ENCODE measurements at places on chromosomes 4 and X. TPM values are rescaled to one million over a fixed set of nuclear protein-coding genes. Genes with fewer than 3 reads are reported as not detected.

DNA sequence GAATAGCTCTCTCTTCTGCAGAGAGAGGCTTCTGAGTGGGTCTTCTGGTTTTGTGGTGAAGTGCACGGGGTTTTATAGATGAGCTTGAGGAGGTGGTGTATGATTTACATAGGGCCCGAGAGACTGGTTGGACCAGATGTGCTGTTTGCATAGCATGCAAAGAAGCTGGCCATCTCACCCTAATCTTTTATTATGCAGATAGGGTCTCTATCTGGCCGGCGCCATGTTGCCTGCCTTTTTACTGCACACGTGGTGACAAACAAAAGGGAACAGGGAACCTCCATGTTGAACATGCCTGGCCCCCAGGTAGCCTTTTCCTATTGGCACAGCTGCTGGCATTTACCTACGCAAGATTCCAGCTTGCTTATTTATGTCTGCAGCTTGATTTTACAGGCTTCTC is 473.3 kb upstream of the FAM47C start:
- no peak for DNase-seq

GRCh38 chrX:15376956-15377355 is 7.3 kb downstream of the VEGFD start:
- no peak for DNase-seq

GRCh38 chr4:24624381-24624780 is 40.0 kb upstream of the DHX15 start:
- DNase-seq, result no peak

FREM3 gene
- 0.22 TPM for total RNA-seq

DNA sequence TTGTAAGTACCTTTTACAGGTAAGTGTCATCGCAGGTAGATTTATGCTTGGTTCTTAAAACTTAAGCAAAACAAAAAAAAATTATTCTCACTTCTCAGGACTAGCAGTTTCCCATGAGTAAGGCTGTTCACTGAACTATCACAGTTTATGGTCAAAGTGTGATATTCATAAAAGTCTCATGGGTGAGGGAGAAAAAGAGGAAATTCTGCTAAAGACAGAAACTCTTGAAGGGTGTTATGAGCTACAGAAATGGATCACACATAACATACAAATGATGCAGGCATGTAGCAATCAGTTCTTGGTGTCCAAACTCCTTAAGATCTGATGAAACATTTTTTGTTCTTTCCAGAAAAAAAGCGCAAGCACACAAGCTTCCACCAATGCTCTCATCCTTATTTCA is 8.5 kb downstream of the RAB9A start:
- no peak for DNase-seq

DNA sequence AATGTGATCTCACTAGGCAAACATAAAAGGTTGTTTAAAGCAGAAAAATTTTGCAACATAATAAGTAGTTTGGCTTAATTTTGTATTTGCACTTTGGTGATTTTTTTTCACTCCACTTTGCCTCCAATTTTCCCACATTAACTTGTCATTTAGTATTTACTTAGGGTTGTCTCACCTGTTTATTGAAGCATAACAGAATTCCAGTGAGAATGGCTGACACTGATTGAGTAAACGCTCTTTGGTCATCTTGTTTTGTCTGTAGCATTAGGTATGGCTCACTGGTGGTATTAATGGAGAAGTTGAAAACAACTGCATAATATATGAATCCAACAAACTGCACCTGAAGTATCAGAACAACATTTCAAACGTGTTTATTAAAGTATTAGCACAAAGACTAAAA is 799.5 kb upstream of the ADGRL3 start:
- no peak for DNase-seq

RENBP gene
- 35.9 TPM for total RNA-seq

RNF128 gene
- total RNA-seq, result under 0.01 TPM

STOX2 gene
- total RNA-seq, result 3.9 TPM

DNA sequence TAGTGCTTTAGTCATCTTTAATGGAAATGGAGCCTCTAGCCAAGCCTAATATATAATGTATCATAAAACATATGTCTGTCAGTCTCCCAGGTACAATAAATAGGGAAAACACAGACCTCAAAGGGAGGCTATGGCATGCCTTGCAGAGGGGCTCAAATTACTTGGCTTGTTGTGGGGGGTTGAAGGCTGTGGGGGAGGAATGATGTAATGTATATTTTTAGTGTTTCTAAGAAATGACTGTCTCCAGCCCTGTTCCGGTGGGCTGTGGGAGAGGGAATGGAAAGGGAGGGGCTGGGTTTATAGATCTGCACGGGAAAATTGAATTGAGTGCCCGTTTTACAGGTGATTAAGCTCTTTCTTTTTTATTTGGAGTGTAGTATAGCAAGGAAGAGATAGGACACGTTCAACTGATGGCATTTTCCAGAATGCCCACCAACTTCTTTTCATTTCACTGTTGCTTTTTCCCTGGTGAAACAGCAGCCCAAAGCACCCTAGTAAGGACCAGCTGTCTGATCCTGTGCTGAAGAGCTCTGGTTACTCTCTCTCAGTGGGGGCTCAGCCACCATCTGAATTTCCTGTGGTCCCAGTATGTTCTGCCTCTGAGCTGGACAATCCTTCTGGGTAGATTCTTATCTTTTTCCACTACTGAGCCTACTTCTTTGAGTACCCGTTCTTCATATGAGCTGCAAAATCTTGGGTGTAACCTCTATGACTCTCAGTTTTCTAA is 220.7 kb upstream of the CASK start:
- no peak for DNase-seq

GRCh38 chr4:117831060-117831683 is 203.1 kb upstream of the NDST3 start:
- DNase-seq, result no peak

GRCh38 chr4:55989766-55990165 is 41.0 kb downstream of the CEP135 start:
- DNase-seq, result no peak

- DNase-seq, result peak; percentile 98
Measured at GRCh38 chr4:145545538-145546174, 64.0 kb downstream of the SMAD1 start.

DNA sequence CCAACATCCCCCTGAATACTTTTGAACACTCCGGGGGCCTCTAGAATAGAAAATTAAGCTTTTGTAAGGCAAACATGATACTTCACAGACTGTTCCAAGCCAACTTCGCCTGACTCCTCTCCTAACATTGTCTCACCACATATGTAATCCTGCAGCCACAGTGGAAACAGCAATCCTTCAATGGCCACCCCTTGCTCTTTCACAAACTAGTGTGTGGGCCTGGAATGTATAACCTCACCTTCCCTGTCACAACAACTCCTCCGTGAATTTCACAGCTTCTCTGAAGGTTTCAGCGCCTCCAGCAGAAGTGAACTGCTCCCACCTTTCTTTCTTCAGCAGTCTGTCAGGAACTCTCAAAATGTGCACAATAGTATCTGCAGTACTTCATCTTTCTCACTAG is 185.1 kb downstream of the ADGRL3 start:
- DNase-seq, result no peak

GRCh38 chrX:17005712-17006368 is 59.4 kb downstream of the REPS2 start:
- no peak for DNase-seq

TMPRSS11A gene
- not detected for total RNA-seq

GRCh38 chrX:3094261-3094660 is 53.0 kb downstream of the ARSF start:
- no peak for DNase-seq

DMP1 gene
- not detected for total RNA-seq

GRCh38 chr4:52716364-52717151 is 34.7 kb downstream of the ERVMER34-1 start:
- DNase-seq, result no peak

- no peak for DNase-seq
Measured at GRCh38 chr4:87824352-87824751, 8.4 kb upstream of the MEPE start.

- DNase-seq, result no peak
Measured at GRCh38 chr4:134634301-134634700, 432.7 kb upstream of the PABPC4L start.

GRCh38 chrX:65821721-65822496 is 154.5 kb downstream of the MSN start:
- no peak for DNase-seq

SPANXN3 gene
- total RNA-seq, result not detected

DNA sequence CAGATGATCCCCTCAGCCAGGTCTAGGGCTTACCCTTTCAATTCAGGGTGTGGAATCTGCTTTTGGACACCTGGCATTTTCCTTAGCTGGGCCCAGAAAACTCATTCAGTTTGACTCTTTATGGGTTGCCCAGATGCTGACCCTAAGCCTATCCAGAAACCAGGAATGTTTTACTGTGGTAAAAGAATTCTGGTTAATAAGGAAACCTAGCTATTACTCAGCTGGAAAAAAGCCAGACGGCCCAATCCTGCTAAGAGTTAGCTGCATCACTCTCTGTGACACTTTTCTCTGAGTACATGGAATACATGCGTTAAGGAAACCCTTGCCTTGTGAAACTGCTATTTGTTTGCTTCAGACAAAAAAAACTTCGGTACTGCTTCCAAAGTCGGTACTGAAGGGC is 28.0 kb downstream of the ING2 start:
- peak; percentile 18 for DNase-seq

GRCh38 chrX:16946971-16947562 is 609 bp downstream of the REPS2 start:
- DNase-seq, result no peak

GRCh38 chrX:103550415-103551051 is 31.2 kb upstream of the RAB40A start:
- DNase-seq, result no peak

DNA sequence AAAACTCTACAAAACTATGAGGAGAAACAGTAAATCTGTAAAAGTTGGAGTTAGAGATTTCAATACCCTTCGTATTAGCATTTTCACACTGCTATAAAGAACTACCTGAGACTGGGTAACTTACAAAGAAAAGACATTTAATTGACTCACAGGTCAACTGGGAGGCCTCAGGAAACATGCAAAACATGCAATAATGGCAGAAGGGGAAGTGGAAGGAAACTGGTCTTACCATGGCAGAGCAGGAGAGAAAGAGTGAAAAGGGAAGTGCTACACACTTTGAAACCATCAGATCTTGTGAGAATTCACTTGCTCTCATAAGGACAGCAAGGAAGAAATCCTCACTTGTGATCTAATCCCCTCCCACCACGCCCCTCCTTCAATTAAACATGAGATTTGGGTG is 949.9 kb downstream of the TECRL start:
- no peak for DNase-seq

IRAK1 gene
- 63.1 TPM for total RNA-seq

DNA sequence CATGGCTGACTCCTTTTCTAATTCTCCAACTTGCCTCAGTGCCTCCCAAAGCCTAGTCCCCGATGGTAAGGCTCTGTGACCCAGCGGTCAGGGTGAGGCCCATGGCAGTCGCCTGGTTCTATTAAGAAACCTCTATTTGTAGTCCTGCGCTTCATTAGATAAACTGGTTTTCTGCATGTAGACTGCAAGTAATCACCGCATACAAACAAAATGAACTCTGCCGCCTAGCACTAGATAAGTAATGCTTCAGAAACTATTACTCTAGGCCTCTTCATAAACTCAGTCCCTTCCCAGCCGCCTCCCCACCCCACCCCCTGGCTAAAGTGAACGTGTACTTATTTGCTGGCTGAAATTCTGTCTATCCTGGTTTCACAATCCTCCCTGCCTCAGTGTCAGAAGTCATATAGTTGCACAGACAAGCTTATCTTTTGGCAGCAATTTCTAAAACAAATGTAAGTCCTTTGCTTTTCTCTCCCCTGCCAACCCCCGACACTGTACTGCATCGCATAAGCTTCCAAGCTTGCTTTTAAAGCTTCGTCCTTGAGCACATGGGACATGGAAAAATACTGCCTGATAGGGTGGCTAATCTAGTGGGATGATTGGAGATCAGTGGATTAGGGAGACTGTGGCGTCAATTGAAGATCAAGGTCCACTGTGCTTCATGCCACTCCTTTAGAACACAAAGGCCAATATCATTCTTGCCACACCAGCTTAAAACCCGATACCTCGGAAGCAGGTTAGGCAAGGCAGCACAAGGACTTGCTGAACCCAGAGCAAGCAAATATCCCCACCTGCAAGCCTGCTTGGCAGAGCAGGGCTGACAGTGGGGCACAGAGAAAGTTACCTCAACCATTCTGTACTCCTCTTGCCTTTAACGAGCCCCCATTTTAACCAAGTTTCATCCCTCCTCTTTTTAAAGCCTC is 125.8 kb downstream of the IRF2 start:
- peak; percentile 63 for DNase-seq

AKAP14 gene
- not detected for total RNA-seq

DNA sequence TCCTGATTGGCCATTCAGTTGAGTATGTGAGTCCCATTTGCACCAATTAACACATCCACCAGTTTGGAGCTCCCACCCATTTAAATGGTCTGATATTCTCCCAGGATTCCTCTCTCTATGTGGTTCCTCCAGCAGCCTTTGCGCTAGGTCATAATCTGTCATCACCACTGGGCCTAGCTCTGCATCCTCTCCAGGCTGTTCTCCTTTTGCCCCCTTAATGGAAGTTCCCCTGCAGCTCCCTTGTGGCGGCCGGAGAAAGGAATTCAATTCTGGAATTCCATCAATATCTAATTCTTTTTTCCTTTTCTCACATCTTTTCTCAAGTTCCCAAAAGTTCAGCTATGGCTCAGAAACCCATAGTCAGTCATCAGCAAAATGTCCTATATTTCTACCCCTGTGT is 2184.4 kb upstream of the AGA start:
- DNase-seq, result no peak

HELT gene
- not detected for total RNA-seq

UPF3B gene
- total RNA-seq, result 2.0 TPM

DNA sequence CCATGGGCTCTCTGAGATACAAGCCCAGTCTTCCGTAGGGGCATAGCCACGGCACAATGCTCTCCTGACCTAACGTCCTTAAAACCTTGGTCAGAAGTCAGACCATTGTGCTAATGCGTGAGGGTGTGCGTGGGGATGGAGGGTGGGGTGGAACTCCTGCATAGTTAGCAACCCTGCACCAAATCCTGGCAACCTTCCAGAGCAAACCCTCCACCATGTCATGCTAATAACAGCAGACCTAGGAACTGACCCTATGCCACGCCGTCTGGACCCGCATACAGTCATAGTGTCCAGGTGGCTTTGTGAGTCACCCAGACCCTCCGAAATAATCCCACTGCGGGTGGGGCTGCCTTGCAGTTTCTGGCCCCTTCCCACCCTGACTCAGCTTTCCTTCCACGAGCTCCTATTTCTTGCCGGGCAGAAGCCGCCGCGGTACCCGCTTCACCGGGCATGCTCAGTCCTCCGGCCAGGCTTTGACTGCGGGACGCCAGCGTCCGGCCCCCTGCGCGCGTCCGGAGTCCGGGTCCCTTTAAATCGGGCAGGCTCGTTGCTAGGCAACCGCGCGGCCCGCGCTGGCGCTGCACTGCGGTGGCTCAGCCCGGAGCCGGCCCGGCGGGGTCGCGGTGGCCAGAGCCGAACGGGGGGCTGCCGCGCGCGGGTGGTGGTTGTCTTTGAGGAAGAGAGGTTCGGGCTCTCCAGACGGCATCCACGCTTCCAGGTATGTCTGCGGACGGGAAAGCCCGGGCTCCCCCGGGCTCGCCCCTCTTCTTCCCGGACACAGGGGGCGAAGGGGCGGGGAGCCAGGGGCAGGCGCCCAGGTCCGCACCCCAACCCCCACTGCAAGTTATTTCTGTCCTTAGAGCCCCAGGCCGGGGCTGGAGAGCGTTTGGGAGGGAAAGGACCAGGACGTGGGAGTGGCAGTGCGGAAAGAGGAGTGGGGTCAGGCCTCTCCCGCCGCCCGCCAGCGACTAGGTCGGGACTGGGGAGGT is at the start of gene CCDC160:
Gene CCDC160 (plus strand): TSS at position 557 of the 989 bp plus-strand sequence. CDS start 7,619 bp downstream, outside the sequence.
- DNase-seq, result peak; percentile 10

- no peak for DNase-seq
Measured at GRCh38 chrX:109826954-109827708, 94.1 kb upstream of the ACSL4 start.

S100P gene
- 0.40 TPM for total RNA-seq

All from lung microvascular endothelial cell (primary cell).